Common myeloid progenitor, CD34-positive (primary cell): ENCODE measurements at places on chromosomes 2 and 18.
A peak's percentile ranks its signal among the peaks of the same experiment; 100 is the strongest.

DNA sequence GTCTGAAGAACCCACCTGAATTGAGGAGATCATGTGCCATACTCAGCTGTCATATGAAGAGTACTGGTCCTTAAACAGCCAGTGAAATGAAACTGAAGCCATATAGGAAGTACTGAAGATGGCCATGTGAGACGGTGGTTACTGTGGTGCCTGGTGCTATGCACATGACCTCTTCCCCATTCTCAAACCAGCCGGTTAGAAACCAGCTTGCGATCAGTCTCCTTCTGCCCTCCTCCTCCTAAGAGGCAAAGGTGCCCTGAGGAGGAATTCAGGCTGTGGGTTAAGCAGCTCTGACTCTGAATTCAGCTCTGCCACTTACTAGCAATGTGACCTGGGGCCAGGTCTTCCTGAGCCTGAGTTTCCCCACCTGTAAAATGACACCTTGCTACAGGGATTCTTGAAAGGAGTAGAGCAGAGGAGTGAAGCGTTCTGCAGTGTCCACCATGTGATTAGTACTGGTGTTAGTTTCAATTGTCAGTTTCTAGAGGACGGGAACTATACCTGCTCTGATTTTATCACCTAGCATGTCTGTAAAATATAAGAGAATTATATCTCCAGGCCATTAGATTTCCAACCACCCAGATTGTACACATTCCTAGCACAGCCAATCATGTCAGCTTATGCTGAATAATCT is 5.1 kb downstream of the FECH start:
- peak; percentile 91 for DNase-seq

DNA sequence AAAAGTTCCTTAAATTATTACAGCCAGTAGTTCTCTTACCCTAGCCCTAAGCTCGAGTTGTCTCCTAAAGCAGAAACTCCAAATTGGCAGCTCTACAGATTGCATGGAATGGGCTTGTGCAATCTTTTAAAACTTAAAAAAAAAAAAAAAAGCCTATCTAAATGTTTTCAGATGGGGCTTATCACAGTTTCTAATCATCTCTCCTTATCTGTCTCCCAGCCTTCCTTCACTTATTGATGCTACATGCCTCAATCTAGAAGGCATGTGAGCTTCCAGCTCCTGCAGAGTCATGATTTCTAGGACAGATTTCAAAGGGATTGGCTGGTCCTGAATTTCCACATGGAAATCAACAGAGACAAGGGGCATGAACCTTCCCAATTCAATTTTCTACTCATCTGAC is 33.1 kb upstream of the PELI1 start:
- DNase-seq: no peak

GRCh38 chr2:32810909-32811495 is 135.8 kb upstream of the LTBP1 start:
- DNase-seq: no peak

- peak; percentile 42 for DNase-seq
These were observed 1.2 kb downstream of the ST3GAL5 start for GRCh38 chr2:85887566-85888019.

- DNase-seq: no peak
These were observed 47.9 kb upstream of the RAB12 start for GRCh38 chr18:8561123-8561910.

DNA sequence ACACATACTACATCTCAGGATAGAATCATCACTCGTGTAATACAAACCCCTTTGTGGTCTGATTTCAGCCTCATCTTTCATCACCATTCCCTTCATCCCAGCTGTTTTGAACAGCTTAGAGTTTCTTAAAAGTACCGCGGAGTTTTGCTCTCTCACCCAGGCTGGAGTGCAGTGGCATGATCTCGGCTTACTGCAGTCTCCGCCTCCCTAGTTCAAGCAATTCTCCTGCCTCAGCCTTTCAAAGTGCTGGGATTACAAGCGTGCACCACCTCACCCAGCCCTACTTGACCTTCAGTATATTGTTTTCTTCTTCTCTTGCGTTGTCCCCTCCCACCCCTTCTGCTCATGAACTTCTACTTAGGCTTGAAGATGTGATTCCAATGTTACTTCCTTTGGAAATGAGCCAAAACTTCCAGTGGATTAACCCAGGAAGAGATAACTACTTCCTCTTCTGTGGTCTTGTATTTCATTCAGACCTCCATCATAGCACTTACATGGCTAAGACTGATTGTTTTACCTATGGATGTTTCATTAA is 15.8 kb downstream of the ERLEC1 start:
- no peak for DNase-seq

DNA sequence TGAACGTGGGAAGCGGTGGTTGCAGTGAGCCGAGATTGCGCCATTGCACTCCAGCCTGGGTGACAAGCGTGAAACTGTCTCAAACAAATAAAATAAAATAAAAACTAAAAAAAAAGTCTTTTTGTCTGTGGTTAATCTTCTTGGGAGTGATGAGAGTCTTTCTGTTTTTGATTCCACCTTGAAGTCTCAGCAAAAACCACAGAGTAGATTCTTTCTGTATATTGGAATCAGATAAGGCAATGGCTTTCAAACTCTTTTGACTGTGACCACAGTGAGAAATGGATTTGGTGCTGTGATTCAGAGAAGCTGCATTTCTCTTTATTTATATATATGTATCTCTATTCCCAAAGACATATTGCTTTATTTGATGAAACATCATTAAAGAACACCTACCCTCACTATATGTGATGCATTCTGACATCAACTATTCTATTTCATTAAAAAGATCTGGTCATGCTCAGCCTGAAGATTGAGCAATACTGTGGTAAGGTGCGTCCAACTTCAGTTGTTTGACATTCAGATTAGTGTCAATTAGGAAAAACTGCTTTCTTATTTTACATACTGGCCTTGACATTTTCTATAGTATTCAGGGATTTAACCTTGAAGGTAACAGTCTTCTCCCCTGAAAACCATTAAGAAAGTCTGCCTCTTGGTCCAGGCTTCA is 15.6 kb downstream of the HRH4 start:
- no peak for DNase-seq

DNA sequence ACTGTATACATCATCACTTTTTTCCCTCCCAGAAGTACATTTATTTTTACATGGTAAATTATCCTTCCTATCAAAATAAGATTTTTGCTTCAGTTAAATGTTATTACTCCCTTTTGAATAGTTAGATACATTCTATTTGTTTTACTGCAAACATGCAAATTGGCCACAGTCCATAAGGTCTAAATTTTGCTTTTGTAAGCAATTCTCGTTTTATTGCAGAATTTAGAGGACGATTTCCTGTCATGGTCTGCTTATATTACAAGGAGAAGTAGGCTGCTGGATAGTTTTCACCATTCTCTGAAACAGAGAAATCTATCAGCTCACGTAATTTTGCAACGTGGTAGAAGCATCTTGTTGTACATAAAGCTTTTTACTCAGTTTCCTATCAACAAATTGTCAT is 1632.5 kb downstream of the LRP1B start:
- DNase-seq: no peak

- DNase-seq: no peak
These were observed 127.1 kb downstream of the DOCK10 start for GRCh38 chr2:224915136-224915535.

GRCh38 chr2:197675246-197675645 is at the start of gene RFTN2:
Gene RFTN2, minus strand, starts transcription at chr2:197675587. Its CDS starts 129 bp downstream, at chr2:197675458.
- no peak for DNase-seq

- DNase-seq: peak; percentile 29
These were observed 83.0 kb downstream of the STPG4 start for GRCh38 chr2:47072018-47072691.

DNA sequence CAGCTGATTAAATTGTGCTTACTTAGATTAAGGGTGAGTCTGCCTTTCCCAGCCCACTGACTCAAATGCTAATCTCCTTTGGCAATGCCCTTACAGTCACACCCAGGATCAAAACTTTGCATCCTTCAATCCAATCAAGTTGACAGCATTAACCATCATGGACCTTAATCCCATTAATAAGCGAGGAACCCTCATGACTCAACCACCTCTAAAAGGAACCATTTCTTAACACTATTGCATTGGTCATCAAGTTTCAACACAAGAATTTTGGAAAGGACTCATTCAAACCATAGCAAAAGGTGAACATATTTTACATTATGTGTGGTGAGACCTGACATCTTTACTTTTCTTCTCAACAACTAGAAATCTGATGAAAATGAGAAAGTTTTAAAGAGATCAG is 187.0 kb downstream of the OSR1 start:
- no peak for DNase-seq

DNA sequence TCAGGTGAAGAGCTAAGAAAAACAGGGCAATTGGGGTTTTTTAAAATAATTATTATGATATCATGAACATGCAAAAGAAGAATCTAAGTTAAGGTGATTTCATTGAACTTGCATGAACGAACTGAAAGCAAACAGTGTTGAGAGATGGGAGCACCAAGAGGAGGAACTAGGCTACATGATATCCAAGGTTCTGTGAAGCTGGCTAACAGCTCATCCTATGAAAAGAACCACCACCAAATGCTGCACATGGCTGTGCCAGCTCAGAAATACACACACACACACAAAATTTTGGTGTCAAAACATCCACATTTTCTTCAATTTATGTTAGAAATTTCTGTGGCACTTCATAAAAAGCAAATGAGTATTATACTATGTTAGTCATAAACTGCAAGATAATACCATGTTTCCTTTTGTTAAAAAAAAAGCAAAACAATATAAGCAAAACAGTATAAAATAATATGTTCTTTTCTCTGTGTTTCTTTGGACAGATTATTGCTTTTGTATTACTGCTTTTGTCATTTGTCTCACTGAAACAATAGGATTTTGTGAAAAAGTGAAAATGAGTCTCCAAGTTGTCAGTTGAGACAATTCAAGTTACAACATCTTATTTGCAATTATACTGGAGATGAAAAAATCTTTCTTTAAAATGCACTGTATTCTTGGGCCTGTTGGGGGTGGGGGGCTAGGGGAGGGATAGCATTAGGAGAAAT is 12.6 kb upstream of the TTC32 start:
- no peak for DNase-seq

- DNase-seq: no peak
These were observed 45.4 kb downstream of the FER1L5 start for GRCh38 chr2:96687711-96688640.

DNA sequence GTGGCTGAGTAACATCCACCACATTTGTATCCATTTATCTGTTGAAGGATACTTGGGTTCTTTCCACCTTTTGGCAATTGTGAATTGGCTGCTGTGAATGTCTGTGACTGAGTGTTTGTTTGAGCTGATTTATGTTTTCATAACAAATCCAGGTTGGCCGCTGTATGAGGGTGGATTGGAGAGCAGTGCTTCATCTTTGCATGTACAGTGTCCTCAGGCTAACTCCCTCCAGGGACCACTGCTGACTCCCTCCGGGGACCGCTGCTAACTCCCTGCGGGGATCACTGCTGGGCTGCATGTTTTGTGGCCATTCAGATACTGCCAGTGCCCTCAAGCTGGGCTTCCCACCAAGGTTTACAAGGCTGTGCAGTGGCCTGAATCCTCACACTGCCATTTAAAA is 10.2 kb downstream of the BOK start:
- no peak for DNase-seq

DNA sequence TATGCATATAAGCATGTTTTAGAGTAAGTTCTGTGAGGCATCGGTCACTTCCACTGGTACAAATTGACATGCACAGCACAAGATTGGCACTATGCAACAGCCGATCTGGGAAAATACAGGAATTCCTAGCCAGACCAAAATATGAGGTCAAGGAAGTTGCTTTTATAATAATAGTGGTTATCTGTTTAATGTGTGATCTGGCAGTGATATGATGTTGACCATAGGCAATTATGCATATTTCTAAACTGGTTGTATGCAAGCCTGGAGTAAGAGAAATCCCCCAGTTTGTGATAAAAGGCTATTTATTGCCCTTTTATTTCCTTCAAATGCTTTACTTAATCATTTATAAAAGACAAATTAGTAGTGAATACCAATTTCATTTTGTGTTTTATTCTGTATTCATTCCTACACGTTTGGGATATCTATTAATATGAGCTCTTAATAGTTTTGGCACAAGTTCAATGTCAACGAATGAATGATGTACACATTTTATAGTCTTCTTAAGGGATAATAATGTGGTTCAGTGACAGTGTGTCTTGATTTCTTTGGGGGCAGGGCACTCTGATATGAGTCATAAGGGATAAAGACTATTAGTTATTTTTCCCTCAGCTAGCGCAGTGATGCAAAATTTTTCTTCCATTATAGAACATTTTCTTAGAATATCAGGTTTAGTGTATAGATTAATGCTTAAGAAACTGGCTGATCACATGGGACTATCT is 34.7 kb upstream of the ZEB2 start:
- no peak for DNase-seq

DNA sequence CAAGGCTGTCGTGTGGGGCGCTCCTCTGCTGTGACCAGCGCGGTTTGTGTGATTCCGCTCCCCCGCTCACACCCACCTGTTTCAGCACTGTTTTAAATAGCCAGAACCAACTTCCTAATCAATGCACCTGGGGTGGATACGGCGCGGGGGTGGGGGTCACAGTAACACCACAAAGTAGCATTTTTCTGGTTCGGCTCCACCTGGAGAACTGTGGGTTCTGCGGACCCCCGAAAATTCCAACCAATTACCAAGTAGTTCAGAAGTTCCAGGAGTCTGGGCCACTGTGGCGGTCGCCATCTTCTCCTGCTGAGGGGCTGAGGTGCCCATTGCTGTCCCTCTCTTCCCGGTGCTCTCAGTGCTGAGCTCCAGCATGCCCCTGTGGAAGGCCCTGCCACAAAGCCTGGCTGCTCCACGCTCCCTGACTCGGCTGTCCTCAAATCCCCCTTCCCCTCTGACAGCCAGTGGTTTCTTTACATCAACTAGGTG is 79.4 kb downstream of the GFPT1 start:
- no peak for DNase-seq

DNA sequence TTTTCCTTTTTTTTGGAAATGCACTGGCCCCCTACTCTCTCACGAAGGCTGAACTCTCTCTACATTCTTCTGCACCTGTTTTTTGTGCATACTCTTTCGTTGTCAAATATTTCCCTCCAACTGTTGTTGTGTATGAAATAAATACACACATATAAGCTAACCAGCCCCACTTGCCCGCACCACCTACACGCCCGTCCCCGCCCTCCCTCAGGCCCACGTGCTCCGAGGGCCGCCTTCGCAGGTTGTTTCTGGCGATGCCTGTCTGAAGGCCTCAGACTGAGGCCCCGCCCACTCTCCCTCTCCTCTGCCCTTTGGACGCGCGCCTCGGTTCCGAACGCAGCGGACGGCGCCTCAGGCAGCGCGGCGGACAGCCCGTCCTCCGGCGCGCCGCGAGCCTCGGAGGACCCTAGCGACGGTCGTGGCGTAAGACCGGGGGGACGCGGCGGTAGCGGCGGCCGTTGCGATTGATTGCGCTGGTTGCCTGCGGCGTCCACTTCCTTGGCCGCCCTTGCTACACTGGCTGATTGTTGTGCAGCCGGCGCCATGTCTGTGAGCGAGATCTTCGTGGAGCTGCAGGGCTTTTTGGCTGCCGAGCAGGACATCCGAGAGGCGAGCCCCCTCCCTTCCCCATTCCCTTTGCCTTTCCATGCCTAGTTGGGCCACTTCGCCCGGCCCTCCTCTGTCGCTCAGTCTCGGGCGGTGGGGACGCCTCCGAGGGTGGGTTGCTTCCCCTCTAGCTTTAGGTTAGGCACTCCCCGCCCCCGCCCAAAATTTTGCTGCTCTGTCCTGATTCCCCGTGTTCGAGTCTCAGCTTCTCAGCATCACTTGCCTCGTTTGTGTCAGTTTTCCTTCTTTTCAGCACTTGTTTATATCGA is at the start of gene TSN:
TSS of gene TSN (plus strand) at position 415 of the 875 bp plus-strand sequence. CDS start at position 544, 129 bp downstream.
- DNase-seq: peak; percentile 99
